ENCODE measurements at places on chromosomes 4 and X.

GRCh38 chrX:10798041-10798440 lies 177.7 kb upstream of the MID1 start:
- DNase-seq, result no peak

- DNase-seq, result no peak
Observed at GRCh38 chr4:83207497-83208101, 77.0 kb downstream of the COQ2 start.

DNA sequence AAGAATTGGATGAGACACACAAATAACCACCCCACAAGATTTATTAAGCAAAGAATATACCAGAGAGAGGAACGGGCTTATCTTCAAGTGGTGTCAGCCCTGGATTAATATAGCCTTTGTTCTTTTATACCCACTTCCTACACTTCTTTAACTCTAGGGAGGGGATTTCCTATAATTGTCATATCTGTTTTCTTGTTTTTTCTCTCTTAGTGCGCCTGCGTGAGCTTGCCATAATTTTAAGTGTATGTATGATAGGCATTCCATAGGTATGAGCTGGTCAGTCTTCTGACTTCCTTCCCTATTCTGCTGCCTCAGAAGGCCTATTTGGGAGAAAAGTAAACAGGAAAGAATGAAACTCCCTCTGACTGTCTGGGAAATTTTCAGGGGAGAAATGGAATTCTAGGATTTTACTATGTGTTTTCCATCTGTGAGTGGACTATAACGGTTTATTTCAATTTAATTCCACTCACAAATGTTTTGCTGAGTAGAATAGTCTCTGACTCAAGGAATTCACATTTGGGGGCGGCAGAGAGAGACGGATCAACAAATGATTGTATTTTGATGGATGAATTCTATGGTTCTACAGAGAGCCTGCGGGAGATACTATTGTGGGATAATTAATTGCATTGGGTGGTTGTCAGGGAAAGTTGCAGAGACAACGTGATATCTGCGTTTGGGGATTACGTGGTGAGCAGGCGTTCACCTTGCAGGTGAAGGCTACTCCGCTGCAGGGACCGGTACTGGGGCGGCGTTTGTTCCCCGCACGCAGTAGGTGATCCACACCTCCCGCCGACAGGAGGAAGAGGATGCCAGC lies 626 bp upstream of the CEP135 start:
- peak; percentile 30 for DNase-seq

- DNase-seq, result no peak
Observed at GRCh38 chrX:136034668-136035067, 49.4 kb downstream of the SLC9A6 start.

DNA sequence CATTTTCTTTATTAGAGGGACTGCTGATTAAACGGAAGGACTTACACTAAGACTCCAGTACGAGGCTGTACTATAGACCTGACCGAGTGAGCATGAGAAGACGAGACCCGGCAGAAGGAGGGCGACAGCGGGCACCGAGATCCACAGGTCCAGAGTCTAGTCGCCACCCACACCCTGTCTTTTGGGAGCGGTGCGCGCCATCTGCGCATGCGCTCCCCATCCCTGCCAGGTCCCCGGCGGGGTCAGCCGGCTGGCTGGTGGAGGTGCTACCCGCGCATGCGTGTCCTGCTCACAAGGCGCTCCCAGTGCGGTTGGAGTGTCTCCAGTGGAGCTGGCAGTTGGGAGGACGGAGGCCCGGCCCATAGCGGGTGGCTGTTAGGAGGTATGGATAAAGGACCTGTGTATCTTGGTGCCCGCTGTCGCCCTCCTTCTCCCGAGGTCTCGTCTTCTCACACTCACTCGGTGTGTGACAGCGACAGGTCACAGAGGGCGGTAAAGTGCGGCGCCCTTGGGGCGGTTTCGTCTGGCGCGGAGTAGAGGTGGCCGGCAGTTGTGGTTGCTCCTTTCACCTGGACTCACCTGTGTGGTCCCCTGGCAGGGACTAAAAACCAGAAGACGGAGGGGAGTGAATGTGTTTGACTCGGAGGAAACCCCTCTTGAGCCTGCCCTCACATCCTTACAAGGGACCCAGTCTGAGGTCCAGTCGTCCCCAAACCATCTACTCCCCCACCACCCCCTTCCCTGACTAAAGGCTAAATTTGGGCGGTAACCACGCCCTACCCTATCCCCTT lies 7.6 kb upstream of the HSD17B10 start:
- peak; percentile 73 for DNase-seq

DNA sequence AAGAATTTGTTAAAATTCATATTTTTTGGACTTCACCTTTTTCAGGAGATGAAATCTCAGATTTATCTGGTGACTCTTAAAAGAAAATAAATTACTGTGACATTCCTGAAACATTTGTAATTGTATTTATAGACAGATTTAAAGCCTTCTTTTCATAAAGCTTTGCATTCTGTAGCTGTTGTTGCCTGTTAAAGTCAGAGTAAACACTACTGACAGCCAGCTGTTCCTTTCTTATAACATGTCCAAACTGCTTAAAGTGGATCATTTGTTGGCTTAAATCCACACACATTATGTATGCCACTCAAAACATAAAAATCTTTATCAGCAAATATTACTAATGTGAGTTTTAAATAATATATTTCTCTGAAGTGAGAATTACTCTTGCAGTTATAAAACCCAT lies 157.5 kb downstream of the TECRL start:
- no peak for DNase-seq

DNA sequence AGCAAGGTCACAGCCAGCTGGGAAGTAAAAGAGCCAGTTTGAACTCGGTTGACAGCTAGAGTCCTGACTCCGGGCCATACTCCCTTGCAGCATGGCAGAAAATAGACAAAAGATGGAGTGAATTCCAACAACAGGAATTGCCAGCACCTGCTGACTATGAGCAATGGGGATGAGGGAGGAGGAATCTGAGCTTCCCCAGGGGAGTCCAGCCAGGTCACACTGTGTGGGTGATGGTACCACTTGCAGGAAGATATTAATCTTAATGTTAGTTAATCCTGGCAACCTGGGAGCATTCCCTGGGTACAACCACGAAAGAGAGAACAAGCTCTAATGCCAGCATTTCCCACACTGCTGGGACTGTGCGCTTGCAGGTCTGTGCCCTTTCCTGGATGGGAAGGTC lies 48.1 kb upstream of the S100G start:
- no peak for DNase-seq

GRCh38 chrX:115268421-115268820 lies 21.1 kb upstream of the LUZP4 start:
- DNase-seq, result no peak

DNA sequence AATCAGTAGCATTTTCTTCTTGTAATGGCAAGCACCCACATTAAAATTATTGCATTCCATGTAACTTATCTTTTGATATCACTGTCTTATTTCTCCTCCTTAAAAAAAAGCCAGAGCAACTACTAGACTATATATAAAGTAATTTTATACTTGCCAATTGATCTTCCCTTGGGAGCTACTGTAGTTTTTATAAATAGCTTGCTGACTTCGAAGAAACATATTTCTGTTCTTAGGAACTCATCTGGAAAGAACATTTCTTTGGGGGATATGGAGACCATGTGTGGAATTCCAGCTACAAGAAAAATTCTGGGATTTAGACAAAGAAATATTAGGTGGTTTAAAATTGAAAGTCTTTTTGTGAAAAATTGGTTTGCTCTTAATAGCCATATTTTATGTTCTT lies 94.9 kb downstream of the BMPR1B start:
- DNase-seq, result no peak

DNA sequence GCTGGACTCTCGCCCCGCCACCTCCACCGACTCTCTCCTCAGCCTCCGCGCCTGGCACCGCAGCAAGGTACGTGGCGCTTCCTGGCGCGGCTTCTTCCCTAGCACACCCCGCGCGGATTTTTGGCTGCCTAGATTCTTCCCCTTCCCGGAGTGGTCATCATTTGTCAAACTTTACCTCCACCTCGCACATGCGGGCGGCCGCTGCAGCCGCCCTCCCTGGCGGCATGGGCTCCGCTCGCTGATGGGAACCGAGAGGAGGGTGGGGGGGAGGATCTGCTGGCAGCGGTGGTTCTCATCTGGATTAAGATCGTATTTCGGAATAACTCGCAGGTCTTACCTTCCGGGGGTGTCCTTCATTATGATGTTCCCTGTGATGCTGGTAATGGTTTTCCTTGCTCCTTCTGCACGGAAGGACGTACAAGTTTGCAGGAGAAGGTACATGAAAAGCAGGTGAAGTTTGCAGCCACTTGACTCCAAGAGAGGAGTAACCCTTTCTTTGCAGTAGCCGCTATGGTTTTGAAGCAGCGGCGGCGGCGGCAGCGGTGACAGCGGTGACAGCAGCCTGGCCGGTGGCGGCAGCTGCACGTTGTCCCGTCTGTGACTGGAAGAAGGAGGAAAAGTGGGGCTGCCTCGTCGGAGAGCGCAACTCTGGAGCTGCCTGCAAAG lies 2183.9 kb upstream of the TENM3 start:
- DNase-seq, result no peak

DNA sequence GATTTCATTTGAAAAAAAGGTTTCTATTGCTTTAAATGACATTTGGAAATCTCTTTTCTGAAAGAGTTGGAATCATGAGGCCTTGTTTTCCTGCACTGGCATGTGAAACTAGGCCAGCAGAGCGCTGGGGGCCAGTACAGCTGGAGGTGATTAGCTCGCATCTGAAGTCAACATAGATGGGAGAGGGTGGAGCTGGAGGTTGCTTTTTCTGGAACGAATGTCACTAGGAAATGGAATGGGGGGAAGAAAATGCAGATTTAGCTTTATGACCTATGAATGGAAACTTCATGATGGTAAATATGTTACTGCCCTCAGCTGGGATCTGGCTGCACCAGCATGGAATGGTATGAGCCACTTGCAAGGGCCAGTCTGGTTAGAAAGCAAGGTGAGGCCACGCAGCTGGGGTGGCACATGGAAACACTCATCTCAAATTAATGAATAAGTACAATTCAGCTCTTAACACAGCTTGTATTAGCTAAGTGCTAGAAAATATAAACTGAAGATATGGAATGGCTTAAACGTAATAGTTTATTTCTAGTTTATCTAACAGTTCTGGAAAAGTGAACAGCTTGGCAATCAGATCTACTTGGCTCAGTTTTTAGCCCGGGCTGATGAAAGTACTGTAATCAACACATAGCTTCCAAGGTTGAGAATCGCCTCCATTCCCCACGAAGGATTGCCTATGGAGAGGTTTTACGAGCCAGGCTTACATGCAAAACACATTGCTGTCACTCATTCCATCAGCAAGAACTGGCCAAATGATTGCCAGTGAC lies 32.5 kb downstream of the SLC10A6 start:
- DNase-seq, result no peak

DNA sequence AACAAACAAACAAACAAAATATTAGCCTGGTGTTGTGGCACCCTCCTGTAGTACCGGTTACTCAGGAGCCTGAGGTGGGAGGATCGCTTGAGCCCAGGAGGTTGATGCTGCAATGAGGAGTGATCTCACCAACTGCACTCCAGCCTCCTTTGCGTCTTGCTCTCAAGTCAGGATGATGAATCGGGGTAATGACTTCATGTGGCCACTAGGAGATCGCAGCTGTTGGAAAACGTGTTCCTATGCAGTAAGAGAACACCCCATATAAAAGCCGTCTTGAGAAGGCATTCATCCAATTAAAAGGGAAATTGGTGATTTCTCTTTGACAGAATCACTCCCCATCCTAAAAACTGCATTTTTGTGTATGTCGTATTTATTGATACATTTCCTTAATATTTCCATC lies 6.9 kb downstream of the CCNB3 start:
- no peak for DNase-seq

GRCh38 chr4:112431158-112431557 lies 84.8 kb downstream of the NEUROG2 start:
- no peak for DNase-seq

DNA sequence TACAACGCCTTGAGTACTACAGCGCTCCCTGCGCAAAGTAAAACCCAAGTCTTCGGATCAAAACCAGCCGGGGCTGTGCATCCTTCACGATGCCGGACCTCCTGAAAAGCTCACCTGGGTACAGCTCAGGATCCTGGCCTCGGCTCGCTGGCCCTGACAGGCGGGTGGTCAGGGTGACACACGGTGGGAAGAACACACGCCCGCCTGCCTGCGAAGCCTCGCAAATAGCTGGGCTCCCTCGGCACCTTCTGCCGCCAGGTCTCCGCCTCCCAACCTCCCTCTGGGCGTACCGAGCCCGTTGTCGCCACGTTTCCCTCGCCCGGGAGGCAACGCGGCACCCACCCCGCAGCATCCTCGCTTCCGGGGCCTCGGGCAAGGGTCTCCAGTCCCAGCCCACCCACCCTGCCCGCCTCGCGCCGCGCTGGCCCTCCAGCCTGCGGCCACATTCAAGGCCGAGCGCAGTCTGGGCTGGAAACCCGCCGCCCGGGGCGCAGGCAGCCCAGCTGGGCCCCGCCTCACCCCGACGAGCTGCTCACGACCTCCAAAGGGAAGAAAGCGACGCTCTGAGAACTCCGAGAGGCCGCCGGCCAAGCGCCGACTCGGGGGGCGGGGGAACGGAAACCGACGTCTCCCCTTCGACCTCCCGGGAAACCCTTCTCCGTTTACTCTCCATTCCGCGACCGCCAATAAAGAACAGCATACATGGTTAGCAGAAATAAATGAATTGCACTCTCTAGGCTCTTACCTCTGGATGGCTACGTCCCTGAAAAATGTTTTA lies 511 bp downstream of the PPM1K start:
- peak; percentile 54 for DNase-seq

DNA sequence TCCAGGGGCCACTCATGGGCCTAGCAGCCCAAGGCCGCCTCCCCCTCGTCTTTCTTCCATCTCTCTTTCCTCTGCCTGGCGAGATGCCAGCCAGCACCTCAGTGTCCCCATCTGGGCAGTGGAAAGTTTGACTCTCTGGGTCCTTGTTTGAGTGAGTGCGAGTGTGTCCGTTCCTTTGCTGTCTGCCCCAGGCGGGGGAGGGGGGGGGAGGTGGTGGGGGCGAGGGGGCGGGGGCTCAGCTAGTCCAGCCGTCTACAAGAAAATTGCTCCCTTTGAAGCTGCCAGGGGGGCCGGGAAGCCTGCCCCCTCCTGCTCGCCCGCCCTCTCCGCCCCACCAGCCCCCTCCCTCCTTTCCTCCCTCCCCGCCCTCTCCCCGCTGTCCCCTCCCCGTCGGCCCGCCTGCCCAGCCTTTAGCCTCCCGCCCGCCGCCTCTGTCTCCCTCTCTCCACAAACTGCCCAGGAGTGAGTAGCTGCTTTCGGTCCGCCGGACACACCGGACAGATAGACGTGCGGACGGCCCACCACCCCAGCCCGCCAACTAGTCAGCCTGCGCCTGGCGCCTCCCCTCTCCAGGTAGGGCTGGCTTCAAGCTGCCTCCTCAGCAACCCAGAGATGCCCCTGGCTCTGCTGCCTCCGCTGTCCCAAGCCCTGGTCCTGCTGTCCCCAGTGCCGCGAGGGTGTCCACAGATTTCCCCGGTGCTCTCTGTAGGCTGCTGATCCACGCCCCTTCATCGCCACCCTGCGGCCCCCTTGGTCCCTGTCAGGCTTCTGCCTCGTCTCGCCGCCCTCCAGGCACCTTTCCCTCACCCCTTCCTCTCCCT lies at the start of gene BGN:
BGN (plus strand) TSS at position 440 of the 821 bp plus-strand sequence. CDS start 9,652 bp downstream, outside the sequence.
- no peak for DNase-seq

- no peak for DNase-seq
Observed at GRCh38 chr4:87938746-87939145, 36.8 kb upstream of the SPP1 start.

GRCh38 chr4:162497564-162498167 lies 333.9 kb upstream of the FSTL5 start:
- no peak for DNase-seq
